ENCODE measurements at places on chromosomes 13 and 19.

DNA sequence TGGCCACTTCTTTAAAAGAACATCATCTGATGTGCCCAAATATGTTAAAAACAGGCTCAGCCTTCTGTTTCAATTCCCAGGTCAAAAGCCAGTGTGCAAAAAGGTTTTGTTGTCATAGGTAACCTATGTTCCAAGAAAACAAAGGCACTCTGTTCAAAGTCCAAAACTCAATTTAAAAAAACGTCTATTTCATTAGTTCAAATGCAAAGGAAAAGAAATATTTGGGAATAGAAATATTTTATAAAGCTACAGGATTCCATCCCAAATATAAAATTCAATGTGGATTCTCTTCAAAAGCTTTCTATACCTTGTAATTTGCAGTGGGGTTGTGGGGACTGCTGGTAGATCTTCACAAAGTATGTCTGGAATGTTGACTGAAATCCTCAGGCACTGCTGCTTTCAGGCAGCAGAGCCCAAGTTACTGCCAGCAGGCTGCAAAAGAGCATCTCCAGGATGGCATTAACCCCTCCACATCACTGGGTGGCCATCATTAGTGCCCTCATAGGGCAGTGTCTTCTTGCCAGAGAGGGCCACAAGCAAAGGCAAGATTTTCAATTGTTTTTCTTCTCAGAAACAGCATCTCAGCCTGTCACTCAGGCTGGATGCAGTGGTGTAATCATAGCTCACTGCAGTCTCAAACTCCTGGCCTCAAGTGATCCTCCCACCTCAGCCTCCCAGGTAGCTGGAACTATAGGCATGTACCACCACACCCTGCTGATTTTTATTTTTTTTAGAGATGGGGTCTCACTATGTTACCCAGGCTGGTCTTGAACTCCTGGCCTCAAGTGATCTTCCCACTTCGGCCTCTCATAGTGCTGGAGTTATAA lies 22.8 kb upstream of the STK24 start:
- DNase-seq = no peak

- DNase-seq = no peak
Measured at GRCh38 chr19:33159893-33160292, 28.0 kb downstream of the WDR88 start.

DNA sequence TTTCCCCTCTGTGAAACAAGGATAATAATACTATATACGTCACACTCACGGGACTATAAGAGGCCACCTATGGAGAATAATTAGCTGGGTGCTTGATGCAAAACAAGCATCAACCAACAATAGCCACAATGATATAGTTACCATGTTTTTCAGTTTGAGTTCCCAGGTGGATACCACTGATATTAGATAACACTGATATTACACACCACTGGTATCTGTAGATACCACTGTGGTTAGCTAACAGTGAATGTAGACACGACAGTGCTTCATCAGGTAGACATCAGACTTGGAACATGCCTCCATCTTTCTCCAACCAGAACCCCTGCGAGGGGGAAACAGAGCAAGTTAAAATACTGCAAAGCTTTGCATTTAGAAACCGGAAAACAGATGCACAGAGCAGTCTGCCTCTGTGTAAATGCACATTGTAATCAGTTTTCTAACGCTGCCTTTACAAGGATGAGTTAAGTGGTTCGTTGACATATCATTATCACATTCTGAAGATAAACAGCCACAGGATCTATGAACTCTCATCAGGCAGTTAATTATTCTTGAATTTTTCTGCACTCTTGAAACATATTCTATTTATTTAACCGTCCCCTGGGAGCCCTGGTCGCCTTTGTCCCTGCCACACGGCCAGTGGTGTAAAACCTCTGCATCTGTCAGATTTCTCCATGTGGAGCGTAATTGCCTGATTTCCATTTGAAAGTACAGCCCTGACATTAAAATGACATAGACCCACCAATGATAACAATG lies 80.7 kb downstream of the RNASEH2B start:
- DNase-seq = peak; percentile 56

GRCh38 chr13:36395280-36395679 lies 37.0 kb upstream of the CCNA1 start:
- DNase-seq = no peak

GRCh38 chr19:30784850-30785457 lies 412.8 kb downstream of the ZNF536 start:
- no peak for DNase-seq

DNA sequence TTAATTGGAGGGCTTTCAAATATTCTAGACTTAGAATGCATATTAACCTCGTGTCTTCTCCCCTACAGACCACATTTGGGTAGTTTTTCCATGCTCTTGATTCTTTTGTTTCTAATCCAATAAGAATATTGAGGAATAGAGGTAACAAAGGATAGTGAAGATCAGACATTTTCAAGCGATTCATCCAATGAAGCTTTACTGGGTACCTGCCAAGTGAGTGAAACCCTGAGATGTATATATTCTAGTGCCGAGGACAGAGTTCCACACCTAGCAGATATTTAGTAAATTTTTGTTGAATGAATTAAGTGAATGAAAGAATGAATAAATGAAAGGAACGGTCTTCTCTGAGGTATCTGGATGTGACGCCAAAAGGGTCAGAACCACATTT lies 442 bp upstream of the RFC3 start:
- no peak for DNase-seq

DNA sequence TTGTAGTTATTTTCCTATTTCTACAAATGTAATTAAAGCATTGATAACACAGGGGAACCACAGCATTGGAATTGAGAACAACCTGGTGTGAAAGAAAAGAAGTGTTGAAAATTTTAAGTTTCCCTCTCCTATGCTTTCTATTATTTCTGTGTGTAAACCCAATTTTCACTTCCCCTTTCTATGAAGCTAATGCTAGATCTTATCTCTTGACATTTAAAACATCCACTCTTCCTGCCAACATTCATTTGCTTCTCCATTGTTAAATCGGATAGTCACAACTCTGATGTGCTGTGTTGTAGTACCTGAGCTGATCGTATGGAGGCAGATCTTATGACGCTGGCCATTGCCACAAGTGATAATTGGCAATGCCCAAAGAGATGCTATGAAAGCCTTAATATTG lies 203.0 kb downstream of the ITGBL1 start:
- DNase-seq = no peak

- DNase-seq = no peak
Measured at GRCh38 chr19:54207983-54208783, 7.5 kb downstream of the RPS9 start.

DNA sequence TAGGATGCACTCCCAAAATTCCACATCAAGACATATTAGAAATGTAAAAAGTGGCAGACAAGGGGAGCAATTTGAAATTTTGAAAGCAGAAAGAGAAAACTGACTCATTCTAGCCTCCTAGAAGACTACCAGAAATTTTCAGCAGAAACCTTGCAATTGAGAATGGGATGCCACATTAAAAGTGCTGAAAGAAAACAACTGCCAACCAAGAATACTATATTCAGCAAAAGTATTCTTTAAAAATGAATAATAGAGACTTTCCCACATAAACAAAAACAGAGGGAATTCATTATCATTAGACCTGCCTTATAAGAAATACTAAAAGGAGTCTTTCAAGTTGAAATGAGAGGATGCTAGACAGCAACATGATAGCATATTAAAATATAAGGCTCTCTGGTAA lies 78.3 kb upstream of the HTR2A start:
- DNase-seq = no peak

GRCh38 chr13:57946361-57946760 lies 314.8 kb downstream of the PCDH17 start:
- DNase-seq = no peak

DNA sequence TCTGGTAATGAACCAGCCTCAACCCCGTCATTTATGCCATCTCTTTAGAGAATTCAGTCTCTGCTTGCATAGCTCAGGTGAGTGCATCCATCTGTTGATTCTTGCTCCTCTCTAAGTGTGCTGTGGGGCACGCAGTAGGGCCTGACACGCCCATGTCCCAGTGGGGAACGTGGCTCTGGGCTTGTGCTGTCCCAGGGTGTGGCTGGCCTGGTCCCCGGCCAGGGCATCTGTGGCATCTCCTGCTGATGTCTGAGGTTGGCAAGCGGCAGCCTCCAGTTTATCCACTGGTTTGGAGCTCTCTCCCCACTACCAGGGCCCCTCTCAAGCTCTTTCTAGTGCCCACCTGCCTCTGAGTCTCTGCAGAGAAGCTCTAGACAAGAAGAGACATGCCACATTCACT lies 146.6 kb upstream of the GJB6 start:
- DNase-seq = no peak

- no peak for DNase-seq
Measured at GRCh38 chr19:35161434-35161743, 6.9 kb downstream of the FXYD5 start.

- DNase-seq = no peak
Measured at GRCh38 chr13:82477436-82477835, 1404.8 kb downstream of the SLITRK1 start.

DNA sequence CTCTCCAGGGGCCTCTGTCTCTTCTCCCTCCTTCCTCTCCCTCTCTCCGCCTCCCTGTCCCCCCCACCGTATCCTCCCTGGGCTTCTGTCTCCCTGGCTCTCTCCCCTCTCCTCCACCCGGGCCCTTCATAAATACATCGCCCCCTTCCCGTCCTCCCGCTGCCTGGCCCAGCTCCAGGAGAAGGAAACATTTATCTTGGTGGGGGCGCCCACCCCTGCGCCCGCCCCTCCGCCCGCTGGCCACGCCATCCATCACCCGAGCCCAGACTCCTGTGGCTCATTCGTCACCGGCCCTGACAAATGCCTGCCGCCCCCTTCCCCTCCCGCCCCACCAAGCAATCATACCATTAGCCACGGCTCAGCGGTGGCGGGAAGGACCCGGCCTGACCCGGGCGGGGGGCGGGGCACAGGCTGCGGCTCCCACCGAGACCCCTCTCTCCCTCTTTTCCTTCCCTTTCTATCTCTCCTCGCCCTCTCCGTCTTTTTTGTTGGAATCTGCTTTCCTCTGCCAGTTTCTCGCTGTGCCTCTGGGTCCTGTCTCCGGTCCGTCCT lies 2.6 kb upstream of the MEIS3 start:
- no peak for DNase-seq

GRCh38 chr19:42066075-42066754 lies 3.8 kb downstream of the GRIK5 start:
- DNase-seq = no peak

GRCh38 chr13:88958821-88959220 lies 1287.7 kb downstream of the SLITRK5 start:
- DNase-seq = no peak

- DNase-seq = no peak
Measured at GRCh38 chr19:33402421-33403220, 29.1 kb downstream of the CEBPG start.

GRCh38 chr13:110561344-110562035 lies at the start of gene RAB20:
TSS of gene RAB20 (minus strand) at chr13:110561722. CDS start at chr13:110561519, 203 bp downstream.
- DNase-seq = no peak

GRCh38 chr13:43110036-43110435 lies 86.7 kb downstream of the DNAJC15 start:
- no peak for DNase-seq

- DNase-seq = no peak
Measured at GRCh38 chr19:14127176-14127575, 9.2 kb downstream of the ASF1B start.

- DNase-seq = no peak
Measured at GRCh38 chr19:55467236-55468053, 2.9 kb upstream of the C19orf85 start.

DNA sequence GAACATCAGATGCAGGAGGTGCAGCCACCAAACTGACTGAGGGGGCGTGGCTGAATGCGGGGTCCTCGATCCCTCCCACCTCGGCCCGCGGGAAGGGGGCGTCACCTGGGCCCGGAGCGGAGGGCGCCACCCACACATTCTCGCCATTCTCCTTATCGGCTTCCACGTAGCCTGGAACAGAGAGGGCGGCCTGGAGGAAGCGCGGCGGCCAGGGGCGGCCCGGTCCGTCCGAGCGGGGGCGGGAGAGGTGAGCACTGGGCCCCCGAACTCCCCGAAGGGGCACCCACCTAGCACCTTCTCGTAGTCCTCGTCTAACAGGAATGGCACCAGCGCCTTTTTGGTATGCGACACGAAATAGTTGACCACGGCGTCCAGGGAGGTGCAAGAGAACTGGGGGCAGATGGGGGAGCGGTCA lies 11.8 kb downstream of the STAP2 start:
- no peak for DNase-seq

DNA sequence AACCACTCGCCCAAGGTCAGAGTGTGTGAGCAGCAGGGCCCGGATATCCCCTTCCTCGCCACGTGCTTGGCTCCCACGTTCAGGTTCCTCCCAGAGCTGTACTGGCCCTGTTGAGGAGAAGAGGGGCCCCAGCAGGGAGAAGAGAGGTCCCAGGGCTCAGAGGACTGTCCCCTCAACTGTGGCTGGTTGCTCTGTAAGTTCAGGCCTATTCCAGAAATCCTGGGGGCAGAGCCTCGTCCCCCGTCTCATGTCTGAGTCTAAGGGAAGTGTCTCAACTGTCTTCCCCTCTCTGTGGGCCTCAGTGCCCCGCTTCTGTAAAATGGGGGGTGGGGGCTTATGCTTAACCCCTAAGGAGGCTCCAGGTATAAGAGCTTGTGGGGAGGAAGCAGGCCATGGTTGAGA lies 3.9 kb downstream of the PPP5C start:
- no peak for DNase-seq

DNA sequence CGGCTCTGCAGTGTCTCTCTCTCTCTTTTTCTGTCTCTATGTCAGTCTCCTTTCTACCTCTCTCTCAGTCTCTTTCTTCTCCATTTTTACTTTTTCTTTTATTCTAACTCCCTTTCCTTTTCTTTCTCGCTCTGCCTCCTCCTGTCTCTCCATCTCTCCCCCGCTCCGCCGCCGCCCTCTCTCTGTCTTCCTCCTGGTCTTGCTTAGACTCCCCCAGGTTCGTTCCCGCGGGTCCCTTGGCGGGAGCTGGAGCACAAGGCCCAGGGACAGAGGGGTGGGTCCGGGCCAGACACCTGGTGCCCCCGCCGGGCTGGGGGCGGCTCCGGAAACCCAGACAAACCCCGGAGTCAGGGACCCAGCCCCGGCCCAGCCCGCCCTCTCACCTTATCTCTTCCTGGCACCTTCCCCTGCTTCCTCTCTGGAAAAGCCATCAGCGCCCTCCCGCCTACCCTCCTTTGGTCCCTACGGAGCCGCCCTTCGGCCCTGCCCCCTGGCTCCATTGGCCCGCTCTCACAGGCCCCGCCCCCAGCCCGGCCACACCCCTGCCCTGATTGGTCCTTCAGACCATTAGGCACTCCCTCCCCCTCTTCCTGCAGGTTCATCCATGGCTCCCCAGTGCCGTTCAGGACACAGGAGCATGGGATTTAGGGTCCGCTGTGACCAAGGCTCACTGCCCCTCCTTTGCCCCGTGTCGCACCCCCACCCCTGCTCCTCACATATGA lies 15.4 kb upstream of the NOP53 start:
- no peak for DNase-seq

Measured in NCI-H1417 treated with DMSO at 0.1 percent for 48 hours (cell line).